ENCODE measurements at places on chromosomes 12 and 14. TPM values are rescaled to one million over a fixed set of nuclear protein-coding genes. Genes with fewer than 3 reads are reported as not detected.

GRCh38 chr14:96039633-96040311, 610 bp downstream of the C14orf132 start:
- peak; percentile 44 for DNase-seq

DNA sequence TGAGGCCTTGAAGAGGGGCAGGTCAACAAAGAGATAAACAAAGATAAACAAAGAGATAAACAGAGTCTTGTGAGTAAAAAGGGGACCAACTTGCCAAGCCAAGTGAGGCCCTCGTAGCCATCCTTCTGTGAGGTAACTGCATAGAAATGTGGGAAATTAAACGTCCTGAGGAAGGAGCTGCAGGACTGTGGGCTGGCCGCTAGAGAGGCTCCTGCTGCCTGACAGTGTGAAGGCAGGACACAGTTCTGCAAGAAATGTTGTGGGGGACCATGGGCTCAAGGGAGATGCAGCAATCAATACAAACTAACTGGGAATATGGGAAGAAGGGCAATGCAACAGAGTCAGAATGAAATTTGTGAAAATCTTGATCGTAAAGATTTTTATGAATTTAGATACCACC, 91.9 kb downstream of the SLC8A3 start:
- peak; percentile 56 for DNase-seq

DNA sequence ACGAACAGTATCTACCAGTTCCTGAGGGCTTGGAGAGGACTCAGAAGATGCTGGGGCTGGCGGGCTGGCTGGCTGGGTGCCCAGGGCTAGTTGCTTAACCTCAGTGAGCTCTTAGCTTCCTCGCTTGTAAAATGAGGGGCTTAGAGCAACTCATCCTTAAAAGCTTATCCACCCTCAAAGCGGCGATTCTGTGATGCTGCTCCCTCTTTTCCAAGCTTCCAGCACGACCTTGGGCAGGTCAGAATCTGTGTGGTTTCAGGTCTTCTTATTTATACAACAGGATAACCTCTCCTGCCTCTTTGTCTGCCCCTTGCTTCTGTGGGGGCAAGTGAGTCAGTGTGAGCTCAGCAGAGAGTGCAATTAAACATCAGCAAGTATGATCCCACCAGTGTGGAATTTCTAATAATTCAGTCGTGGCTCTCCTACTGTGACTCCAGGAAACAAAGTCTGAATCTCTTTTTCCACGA, 281.8 kb downstream of the KSR2 start:
- no peak for DNase-seq

LAG3 gene
- total RNA-seq, result 2.6 TPM

KERA gene
- not detected for total RNA-seq

DNA sequence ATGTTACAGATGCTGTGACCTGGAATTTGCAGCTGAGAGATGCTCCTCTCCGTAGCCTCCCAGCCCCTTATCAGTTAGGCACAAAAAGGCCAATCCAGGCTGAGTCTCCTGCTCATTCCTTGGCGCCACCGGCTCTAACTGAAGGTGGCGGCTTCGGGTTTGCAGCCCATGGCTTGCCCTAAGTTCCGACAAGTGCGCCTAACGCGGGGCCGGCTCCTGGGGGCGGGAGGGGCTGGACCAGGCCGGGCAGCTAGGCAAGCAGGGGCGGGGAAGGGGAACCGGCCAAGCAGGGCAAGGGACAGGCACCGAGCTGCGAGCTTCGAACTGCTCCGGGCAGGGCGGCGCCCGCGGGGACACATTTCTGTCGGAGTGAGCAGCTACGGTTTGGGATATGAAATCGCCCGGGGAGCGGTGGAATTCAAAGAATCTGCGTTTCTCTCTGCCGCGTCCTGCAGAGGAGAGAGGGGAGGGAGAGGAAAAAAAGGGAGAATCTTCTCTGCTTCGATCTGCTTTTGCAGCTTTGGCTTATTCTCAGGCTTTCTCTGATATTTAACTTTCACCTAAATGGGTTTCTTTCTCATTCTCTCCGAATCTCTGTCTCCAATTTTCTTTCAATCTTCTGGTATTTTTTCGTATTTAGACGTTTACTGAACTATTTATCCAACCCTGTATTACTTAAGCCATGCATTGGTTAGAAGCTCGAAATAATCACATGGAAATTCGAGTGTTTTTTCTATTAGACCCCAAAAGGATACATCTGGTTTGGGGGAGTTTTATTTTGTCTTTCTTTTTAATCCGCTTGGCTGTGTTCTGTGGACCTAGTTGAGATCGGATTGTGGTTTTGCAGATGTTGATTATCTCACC, 1.6 kb upstream of the HOXC12 start:
- DNase-seq, result peak; percentile 81

GRCh38 chr12:44848703-44849085, 27.4 kb downstream of the NELL2 start:
- no peak for DNase-seq

DNA sequence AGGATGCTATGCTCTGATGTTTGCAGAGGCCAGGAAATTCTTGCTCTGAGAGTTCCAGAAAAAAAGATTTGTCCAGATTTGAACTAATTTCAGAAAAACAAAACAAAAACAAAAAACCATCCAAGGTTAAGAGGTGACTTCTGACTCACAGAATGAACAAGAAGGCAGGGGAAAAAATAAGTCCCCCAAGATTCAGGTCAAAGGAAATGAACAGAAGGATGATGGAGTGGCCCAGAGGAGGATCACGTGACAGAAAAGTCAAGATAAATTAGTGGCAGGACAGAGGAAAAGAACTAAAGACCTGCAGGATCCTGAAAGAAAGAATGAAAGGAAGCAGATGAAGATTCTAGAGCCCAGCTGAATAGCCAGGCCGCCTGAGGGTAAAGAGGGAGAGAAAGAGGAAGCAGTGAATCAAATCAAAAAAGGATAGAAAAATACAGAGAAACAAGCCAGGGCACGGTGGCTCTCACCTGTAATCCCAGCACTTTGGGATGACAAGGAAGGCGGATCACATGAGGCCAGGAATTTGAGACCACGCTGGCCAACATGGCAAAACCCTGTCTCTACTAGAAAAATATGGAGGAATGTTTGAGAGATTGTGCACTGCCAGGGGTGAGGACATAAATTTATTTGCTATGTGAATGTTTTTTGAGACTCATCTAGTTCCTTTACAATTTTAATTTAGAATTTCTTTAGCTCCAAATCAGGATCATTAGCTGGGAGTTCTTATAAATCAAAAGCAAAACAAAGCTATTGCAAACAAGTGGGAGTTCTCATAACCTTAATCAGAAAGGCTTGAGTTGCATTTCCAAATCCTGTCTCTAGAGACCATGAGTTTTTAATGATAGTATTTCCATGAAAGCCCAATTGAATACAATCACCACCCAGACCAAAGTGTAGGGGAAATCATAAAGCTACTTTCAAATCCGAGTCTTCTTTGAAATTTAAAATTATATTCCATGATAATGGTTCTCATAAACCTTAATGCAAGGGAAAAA, 217.1 kb upstream of the PLEKHG7 start:
- DNase-seq, result no peak

DNA sequence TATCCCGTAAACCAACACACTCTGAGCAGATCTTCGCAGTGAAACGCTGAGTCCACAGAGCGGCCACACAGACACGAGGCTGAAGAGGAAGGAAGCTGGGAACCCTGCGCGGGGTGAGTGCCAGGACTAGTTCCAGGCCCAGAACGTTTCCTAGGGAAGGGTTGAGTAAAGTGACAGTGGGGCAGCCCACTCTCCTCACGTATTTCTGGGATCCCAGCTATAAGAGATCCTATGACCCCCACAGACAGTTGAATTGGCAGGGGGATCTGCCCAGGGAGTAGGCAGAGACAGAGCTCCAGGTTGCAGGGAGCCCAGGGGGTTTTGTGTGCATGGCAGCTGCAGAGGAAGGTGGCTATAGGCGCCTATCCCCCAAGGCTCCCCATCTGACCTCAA, 51.1 kb downstream of the GTF2A1 start:
- DNase-seq, result no peak

DNA sequence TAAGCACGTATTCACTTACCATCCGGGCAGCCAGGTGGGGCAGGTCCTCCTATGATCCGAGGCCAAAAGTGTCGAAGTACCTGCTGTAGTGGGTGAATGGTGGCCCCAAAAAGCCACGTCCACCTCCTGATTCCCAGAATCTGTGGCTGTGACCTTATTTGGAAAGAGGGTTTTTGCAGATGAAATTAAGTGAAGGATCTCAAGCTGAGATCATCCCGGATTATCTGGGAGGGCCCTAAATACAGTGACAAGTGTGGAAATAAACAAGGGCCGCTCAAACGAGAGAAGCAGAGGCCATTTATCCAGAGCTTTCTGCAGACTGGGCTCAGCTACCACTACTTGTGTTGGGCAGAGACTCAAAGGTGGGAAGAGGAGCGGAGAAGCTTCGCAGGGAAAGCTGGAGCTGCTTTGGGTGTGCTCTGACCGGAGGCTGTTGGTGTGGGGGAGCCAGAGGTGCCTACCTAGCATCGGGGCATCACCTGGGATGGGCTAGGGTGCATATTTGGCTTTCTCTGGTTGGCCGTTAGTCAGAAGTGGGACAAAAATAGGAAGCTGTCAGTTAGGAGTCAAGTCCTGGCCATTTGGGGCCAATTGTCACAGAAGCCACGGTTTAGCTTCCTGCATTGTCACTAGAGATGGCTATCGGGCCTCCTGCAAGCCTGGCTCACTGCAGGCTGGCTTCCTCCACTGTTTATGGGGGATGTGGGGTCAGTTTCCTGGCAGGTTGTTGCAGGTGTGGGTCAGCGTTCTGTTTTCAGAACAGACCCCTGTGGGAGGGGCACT, 27.8 kb upstream of the DLK1 start:
- no peak for DNase-seq

- DNase-seq, result no peak
Observed at GRCh38 chr14:88613552-88614010, 50.7 kb downstream of the ZC3H14 start.

GRCh38 chr12:67645601-67646000, 2.9 kb upstream of the DYRK2 start:
- DNase-seq, result no peak

GRCh38 chr14:90658541-90658967, 157.7 kb downstream of the TTC7B start:
- no peak for DNase-seq

DNA sequence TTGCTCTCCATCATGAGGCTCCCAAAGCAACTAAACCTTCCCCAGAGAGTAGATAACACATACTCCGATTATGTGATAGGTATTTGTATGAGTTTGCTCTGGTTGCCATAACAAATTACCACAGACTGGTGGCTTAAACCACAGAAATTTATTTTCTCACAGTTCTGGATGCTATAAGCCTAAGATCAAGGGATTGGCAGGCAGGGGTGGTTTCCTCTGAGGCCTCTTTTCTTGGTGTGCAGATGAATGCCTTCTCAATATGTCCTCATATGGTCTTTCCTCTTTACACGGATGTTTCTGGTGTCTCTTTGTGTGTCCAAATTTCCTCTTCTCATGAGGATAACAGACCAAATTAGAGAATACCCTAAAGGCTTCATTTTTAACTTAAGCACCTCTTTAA, 285.8 kb upstream of the GRIP1 start:
- no peak for DNase-seq

PIK3C2G gene
- not detected for total RNA-seq

DNA sequence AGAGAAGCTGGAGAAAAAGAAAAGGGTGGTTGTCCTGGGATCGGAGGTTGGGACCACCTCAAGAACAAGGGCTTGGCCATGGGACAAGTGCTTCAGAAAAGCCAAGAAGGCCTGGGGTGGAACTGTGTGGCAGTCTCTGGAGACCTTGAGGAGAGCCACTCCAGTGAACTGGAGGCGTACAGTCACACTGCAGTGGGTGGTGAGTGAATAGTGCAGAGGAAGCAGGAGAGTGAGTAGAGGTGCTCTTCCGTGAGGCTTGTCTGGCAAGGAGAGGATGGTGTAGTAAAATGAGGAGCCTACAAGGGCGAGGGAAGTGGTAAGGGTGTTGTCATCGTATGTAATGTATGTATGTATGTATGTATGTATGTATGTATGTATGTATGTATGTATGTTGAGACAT, 20.9 kb downstream of the RASSF3 start:
- no peak for DNase-seq

DNA sequence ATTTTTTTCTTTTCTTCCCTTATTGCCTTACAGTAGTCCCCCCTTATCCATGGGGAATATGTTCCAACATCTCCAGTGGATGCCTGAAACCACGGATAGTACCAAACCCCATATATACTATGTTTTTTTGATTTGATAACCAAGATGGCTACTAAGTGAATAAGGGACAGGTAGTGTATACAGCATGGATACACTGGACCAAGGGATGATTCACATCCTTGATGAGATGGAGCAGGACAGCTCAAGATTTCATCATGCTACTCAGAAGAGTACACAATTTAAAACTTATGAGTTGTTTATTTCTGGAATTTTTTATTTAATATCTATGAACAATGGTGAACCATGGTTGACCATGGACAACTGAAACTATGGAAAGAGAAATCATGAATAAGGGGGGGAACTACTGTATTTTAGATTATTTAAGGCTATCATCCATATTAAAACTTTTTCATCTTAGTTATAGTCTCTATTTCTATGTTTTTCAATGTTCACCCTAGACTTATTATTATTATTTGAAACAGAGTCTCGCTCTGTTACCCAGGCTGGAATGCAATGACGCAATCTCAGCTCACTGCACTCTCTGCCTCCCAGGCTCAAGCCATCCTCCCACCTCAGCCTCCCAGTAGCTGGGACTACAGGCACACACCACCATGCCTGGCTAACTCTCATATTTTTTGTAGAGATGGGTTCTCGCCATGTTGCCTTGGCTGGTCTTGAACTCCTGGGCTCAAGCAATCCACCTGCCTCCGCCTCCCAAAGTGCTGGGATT, 188.0 kb upstream of the PELI2 start:
- no peak for DNase-seq

DNA sequence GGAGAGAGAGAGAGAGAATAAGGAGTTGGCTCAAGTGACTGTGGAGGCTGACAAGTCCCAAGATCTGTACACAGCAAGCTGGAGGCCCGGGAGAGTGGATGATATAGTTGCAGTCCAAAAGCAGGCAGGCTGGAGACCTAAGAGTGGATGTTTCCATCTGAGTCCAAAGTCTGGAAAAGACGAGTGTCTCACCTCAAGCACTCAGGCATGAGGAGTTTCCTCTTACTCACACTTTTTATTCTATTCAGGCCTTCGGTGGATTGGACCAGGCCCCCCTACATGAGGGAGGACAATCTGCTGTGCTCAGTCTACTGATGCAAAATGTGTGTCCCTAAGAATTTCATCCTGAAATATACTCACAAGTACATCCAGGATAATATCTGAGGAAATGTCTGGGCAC, 484.6 kb downstream of the VRK1 start:
- no peak for DNase-seq

DACT1 gene
- total RNA-seq, result 20.2 TPM

GRCh38 chr14:68094158-68094557, 274.6 kb downstream of the RAD51B start:
- DNase-seq, result no peak

- DNase-seq, result no peak
Observed at GRCh38 chr12:46108721-46109120, 118.3 kb upstream of the SCAF11 start.

- DNase-seq, result no peak
Observed at GRCh38 chr12:12456637-12457036, 99.8 kb downstream of the BORCS5 start.

GRCh38 chr12:127381043-127381668, 885.8 kb upstream of the TMEM132C start:
- peak; percentile 64 for DNase-seq

Data from WTC11 (cell line).